ENCODE measurements at places on chromosomes 7 and 10.

DNA sequence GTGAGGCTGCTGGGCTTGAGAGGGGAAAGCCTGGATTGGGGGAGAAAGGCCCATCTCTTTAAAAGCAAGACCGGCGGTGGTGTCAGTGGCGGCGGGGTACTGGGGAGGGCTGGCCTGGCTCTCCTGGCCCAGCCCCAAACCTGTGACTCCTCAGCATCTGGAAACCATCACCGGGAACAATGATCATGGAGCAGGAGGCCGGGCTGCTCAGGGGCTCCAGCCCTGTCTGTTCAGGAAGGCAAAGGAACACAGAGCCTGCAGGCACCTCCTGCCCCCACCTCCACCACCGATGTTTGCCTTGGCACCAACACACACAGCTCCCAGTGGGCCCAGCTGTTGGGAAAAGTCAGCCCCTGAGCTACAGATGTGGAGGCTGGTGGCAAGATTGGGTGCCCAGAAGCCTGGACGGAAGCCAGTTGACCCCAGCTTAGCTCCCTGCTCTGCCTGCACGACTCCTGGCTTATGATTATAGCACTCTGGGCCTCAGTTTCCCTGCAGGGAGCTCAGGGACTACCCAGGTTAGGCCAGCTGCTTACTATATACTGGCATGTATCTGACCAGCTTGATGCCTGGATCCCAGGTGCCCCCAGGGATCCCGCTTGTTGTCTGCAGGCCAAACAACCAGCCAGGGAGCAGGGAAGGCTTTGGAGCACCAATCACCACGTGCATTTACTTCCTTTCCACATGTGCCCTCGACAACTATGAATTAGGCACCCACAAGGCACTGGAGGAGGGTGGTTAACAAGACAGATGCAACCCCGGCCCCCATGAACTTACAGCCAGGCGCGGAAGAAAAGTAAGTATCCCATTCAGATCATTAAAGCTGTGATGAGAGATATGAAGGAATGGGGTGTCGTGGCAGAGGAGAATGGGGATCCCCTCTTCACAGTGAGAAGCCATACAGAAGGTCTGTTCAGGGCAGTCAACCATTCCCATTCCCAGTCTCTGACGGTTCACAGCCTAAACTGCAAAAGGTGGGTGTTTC is 37.3 kb downstream of the ZCCHC24 start:
- DNase-seq = no peak

DNA sequence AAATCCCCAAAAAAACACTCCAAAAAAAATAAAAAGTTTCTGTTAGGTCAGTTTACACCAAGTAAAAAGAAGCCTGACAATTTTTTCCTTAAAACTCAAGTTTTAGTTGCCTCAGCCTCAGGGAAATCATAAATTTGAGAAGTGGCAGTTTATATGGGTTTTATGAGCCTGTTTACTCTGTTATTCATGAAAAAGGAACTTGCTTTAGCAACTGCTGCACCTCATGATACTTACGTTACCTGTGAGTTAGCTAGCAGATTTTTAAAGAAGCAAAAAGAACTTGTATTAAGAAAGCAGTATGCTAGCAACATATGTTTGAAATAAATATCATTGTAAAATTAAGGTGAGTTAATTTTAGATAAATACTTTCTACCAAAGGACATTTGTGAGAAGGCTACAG is 1264.5 kb upstream of the PHF14 start:
- DNase-seq = no peak

- no peak for DNase-seq
Observed at GRCh38 chr10:70551971-70552422, 50.5 kb downstream of the PRF1 start.

DNA sequence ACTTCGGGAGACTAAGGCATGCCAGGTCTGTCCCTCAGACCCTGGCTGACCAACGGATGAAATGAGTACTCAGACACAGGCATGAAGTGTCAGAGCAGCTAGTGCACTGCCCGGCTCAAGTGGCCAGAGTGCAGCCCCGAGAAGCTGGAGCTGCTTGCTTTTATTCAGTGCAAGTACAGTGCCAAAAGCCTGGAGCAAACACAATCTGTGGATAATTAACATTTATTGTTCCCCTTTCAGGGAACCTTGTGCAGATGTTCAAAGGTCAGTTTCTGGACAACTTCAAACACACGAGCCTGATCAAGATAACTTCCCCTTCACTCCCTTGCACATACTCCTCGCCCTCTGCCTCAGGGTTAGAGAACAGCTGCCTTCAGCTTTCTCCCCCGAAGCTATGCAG is 7.9 kb upstream of the ATE1 start:
- no peak for DNase-seq

DNA sequence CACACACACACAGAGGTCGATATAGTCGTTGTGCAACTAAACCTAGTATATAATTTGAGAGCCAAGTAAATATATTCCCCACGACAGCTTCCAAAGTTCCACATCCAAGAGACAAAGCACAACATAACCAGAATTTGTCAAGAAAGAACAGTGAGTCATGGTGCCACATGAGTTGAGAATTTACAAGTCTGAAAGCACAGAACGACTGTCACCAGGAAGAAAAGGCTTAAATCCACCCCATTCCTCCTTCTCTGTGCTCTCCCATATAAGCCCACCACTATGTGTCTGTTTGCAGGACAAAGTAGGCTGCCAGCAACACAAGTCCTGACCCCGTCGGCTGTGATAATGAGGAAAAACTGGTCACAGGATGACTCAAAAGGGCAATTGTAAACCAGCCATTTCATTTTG is 32.8 kb downstream of the GSAP start:
- DNase-seq = no peak

GRCh38 chr7:101913247-101913721 is 95.9 kb downstream of the CUX1 start:
- no peak for DNase-seq

GRCh38 chr7:90654718-90655427 is 58.8 kb downstream of the CDK14 start:
- no peak for DNase-seq

DNA sequence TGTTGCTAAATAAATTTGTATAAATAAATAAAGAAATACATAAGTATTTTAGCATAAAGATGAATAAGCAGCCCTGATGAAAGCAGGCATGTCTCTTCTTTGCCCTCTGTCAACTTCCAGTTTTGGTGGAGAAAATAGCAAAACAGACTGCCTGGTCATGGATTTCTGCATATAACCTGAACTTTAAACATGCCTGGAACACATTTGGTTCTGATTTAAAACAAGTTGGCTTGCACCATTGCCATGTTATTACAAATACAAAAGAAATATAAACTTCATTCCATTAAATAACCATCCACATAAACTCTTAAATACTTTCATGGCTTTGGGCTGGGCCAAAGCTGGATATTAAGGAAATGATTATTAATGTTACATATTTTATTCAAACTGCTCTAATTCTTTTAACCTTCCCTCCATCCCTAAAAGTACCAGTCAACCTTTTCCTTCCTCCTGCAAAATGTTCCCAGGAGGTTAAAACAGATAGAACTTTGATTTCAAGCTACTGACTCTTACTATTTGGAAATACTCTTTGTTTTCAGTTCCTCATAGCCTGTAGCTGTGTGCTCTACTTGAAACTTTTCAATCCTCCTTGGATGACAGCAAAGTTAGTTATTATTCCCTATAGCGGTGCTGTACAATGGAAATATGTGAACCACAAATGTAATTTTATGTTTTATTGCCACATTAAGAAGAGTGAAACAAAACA is 96.3 kb downstream of the BICC1 start:
- no peak for DNase-seq

DNA sequence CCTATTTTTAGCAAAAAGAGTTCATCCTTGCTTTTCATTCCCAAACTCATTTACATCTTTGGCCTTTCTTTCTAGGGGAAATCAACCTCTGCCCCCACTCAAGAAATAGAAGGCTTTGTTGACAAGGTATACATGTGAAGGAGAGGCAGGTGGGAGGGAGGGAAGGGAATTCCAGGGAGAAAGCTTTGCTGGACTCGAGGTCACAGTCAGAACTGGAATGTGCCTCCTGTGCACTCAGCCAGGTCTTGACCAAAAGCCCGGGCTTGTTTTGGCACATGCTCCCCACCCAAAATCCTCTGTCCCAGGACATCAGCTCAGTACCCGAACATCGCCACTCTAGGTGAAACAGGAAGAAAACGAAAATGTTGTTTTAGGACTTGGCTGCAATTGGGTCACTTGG is 61.3 kb downstream of the ABLIM1 start:
- DNase-seq = no peak

GRCh38 chr10:80144696-80145131 is 12.2 kb downstream of the PLAC9 start:
- no peak for DNase-seq

DNA sequence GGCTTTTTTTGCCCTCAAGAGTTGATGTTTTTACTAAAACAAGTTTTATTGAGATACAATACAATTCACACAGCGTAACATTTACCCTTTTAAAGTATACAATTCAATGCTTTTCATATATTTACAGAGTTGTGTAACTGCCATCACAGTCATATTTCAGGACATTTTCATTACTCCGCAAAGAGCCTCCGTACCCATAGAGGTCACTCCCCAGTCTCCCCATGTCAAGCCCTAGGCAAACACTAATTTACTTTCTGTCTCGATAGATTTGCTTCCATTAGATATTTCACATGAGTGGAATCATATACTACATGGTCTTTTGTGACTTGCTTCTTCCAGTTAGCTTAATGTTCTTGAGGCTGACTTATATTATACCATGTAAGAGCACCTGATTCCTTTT is 183.8 kb downstream of the PRKCQ start:
- DNase-seq = no peak

DNA sequence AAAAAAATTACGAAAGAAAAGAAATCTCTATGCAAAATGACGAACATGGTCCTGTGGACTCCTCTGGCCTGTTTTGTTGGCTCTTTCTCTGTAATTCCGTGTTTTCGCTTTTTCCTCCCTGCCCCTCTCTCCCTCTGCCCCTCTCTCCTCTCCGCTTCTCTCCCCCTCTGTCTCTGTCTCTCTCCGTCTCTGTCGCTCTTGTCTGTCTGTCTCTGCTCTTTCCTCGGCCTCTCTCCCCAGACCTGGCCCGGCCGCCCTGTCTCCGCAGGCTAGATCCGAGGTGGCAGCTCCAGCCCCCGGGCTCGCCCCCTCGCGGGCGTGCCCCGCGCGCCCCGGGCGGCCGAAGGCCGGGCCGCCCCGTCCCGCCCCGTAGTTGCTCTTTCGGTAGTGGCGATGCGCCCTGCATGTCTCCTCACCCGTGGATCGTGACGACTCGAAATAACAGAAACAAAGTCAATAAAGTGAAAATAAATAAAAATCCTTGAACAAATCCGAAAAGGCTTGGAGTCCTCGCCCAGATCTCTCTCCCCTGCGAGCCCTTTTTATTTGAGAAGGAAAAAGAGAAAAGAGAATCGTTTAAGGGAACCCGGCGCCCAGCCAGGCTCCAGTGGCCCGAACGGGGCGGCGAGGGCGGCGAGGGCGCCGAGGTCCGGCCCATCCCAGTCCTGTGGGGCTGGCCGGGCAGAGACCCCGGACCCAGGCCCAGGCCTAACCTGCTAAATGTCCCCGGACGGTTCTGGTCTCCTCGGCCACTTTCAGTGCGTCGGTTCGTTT is 83.5 kb upstream of the SLF2 start:
- DNase-seq = no peak

DNA sequence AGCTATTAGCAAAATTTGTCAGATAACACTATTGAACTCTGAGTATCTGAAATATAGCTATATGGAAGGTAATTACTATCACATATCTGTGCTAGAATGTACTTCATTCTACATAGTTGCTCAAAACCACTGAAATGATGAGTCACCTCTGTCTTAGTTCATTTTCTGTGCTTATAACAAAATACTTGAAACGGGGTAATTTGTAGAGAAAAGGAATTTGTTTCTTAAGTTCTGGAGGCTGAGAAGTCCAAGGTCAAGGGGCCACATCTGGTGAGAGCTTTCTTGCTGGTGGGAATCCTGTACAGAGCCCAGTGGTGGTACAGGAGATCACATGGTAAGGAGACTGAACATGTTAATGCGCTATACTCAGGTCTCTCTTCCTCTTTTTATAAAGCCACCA is 41.9 kb upstream of the TNKS2 start:
- DNase-seq = no peak

DNA sequence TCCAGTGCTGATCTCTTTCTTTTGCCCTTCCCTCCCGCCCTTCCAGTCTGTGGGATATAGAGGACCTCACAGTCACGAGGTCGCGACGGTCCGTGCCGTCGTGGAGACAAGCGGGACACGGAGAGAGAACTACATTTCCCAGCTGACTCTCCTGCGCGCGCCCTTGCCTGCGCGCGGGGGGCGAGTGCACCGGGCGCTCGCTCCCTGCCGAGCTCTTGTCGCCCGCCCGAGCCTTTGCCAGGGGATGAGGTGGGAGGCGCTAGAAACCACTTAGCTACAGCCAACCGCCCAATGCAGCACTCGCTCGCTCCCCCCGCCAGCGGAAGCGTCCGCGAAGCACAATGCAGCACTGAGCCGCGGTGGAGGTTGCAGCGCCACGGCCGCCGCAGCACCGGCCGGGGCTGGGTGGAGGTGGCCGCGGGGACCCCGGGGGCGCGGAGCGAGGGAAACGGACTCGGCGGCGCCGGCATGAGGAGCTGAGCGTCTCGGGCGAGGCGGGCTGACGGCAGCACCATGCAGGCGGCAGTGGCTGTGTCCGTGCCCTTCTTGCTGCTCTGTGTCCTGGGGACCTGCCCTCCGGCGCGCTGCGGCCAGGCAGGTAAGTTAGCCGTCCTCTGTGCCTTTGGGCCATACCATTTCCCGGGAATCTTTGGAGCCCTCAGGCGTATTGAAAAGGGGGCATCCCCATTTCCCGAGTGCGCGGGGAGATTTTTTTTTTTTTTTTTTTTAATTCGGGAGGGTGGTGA is at the start of gene ADAM22:
TSS of gene ADAM22 (plus strand) at position 299 of the 746 bp plus-strand sequence. CDS start at position 514, 215 bp downstream.
- DNase-seq = peak; percentile 64

- DNase-seq = no peak
Observed at GRCh38 chr10:1182280-1183032, 126.3 kb downstream of the WDR37 start.

GRCh38 chr7:130940907-130941306 is 206.9 kb upstream of the KLF14 start:
- DNase-seq = no peak

- no peak for DNase-seq
Observed at GRCh38 chr10:95451150-95451549, 110.0 kb downstream of the SORBS1 start.

DNA sequence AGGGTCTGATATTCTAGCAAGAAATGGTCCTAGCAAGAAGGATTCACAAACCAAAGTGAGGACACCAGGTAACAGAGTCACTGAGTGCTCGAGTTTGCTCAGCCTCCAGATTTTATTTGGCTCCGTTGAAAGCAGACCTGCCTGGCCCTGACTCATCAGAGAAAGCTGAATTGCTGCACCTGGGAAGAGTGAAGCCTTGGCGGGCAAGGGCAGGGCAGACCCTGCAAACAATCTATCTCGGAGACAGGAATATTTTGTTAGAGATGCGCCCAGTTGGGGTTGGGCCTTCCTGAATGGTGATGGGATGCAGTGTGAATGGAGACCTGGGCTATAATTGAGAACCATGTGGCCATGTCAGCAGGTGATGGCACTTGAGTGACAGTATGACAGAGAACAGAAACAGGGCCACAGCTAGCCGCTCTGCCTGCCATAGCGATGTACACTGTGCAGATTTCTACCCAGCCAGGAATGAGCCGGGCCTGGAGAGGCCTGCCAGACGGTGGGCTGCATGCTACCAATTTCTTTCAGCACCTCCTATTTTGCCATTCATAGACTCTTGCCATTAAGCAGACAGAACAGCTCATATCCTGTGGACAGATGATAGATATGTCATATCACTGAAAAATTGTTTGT is 744.2 kb downstream of the LRMDA start:
- no peak for DNase-seq
